Fibroblast of skin of abdomen (primary cell): ENCODE measurements at places on chromosomes 4 and X.

GRCh38 chr4:1862055-1862911 is 6.3 kb upstream of the LETM1 start:
- no peak for DNase-seq

GRCh38 chr4:14247767-14248166 is 620.2 kb upstream of the BOD1L1 start:
- DNase-seq, result no peak

GRCh38 chrX:102934624-102935023 is 2.4 kb upstream of the RAB40AL start:
- peak; percentile 11 for DNase-seq

DNA sequence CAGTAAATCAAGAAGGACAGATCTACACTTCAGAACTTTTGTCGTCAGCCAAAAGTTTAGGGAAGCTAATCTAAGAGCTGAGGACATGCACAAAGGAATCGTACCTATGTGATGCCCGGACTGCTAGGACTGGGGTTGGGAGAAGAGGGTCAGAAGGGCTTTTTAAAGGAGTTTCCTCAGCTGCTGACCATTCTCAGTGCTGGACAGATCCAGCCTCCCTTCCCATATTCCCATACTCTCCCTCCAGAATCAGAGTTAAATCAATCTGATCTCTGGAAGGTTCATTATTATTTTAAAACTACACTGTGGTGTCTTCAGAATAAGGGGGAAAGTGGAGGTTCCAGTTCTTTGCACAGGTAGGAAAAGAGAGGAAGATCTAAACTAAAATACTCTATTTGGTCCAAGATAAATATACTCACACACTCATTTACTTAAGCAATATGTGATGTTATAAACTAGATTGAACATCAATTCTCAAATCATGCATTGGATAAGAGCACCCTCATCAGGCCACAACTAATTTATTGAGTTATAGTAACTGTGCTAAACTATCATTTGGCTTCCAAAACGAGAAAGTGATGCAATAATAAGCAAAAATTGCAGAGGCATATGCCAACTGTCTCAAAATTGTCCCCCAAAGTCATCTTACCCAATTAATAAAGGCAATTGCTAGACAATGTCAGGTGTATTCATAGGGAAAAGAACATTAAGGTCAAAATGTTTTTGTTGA is 124.7 kb downstream of the HNRNPD start:
- no peak for DNase-seq

- no peak for DNase-seq
Observed at GRCh38 chr4:171626554-171626953, 186.7 kb upstream of the GALNTL6 start.

GRCh38 chr4:142435599-142436235 is 410.4 kb downstream of the INPP4B start:
- DNase-seq, result no peak

DNA sequence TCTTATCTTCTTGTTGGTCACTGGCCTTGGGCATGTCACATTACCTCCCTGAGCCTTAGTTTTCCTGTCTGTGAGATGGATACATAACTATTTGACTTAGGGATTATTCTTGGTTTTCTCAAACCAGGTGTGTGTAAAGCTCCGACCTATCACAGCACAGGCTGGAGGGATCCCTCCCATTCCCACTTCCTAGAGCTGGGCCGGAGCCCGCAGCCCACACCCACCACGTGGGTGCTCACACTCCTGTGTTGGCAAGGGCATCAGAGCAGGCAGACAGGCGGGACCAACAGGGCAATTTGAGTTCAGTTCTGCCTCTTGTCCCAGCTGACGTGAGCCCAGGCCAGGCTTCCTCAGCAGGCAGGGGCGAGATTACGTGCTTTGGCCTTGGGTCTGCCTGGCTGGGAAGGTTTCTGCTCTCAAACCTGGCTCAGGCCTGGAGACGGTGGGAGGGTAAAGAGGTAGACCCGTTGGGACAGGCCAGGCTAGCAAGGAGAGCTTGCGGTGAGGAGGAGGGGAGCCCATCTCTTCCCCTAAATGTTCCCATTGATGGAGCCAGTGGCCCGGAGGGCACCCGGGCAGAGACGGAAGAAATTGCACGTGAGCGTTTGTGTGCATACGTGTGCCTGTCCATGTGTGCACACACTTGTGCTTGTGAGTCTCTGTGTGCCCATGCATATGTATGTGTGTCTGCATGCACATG is 734 bp upstream of the SH3TC1 start:
- no peak for DNase-seq

DNA sequence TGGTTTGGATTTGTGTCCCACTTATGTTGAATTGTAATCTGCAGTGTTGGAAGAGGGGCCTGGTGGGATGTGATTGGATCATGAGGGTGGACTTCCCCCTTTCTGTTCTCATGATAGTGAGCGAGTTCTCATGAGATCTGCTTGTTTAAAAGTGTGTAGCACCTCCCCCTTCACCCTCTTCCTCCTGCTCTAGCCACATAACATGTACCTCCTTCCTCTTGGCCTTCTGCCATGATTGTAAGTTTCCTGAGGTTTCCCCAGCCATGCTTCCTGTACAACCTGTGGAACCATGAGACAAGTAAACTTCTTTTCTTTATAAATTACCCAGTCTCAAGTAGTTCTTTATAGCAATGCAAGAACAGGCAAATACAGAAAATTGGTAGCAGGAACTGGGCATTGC is 138.7 kb downstream of the INPP4B start:
- no peak for DNase-seq

DNA sequence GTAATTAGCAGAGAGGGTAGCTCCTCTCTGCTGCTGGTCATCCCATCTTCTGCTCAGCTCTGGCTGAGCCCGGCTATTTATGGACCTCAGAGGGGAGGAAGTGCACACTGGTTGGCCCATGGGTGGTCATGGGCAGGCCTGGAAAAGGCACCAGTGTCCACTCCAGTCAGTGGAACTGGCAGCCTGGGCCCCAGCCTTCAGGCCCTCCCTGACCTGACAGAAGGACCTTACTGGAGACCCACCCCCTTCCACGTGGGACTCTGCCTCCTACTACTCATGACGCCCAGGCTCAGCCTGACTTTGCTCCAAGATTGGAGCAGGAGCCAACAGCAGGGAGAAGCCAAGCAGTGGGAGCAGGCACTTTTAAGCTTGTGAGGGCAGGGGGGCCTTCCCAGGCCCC is 8.0 kb upstream of the ART3 start:
- no peak for DNase-seq

- DNase-seq, result no peak
Observed at GRCh38 chr4:155299103-155299502, 77.7 kb downstream of the MAP9 start.

DNA sequence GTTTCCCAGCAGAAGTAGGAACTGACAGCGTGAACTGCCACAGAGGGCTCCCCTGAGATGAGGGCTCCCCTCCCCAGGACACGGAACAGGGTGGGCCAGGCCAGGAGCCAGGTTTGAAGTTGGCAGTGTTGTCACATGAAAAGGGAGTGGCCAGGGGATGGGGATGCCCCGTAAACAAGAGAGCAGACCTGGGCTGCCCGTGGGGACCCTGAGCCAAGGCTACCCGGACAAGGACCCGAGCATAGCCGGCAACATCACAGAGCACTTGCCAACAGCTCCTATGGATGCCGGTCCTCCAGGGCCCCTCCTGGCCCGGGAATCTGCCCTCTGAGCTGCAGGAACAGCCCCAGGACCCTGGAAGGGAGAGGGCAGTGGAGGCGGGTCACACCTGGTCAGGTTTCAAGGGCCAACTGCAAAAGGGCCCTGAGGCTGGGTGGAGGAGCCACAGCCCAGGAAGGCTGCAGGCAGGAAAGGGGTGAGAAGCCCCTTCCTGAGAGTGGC is 102.1 kb downstream of the CPZ start:
- no peak for DNase-seq

GRCh38 chrX:153061732-153062131 is 5.5 kb downstream of the PNMA3 start:
- peak; percentile 48 for DNase-seq

- no peak for DNase-seq
Observed at GRCh38 chr4:106486533-106486932, 118.0 kb upstream of the GIMD1 start.

DNA sequence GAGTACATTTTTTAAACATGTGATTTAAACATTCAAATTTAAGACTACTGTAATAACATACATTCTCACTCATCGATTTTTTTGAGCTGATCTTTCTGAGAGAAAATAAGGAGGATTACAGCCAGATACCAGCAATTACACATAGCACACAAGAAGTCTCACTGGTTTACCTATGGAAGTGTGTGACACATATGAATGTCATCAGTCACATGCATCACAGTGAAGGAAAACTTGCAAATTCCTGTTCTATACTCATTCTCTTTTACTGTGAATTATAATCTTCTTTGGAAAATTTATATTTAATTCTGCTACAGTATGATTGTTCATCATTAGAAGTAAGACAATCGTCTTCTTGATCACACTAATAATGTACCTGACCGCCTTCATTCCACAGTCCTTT is 21.3 kb upstream of the BMP2K start:
- no peak for DNase-seq

- peak; percentile 67 for DNase-seq
Observed at GRCh38 chrX:53263597-53264094, 17.7 kb downstream of the IQSEC2 start.

GRCh38 chr4:87118826-87119225 is 101.6 kb downstream of the KLHL8 start:
- peak; percentile 71 for DNase-seq

DNA sequence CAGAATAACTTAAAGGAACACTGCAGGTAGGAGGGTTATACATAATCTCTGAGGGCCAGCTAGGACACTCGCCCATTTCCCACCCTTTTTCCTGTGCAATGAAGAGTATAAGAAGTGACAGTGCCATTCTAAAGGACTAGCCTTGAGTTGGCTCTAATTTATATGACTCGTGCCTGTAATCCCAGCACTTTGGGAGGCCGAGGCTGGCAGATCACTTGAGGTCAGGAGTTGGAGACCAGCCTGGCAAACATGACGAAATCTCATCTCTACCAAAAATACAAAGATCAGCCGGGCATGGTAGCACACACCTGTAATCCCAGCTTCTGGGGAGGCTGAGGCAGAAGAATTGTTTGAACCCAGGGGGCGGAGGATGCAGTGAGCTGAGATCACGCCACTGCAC is 4.4 kb downstream of the TBC1D1 start:
- no peak for DNase-seq

GRCh38 chr4:153438916-153439756 is 27.0 kb upstream of the TMEM131L start:
- DNase-seq, result no peak

GRCh38 chrX:43949669-43950068 is 23.5 kb downstream of the NDP start:
- DNase-seq, result no peak
